Stimulated activated CD4-positive, alpha-beta T cell treated with anti-CD3 and anti-CD28 coated beads, Interleukin-15, amount 100 ng/mL, for 48 hours (primary cell): ENCODE measurements at places on chromosomes 3 and 15.

GRCh38 chr3:122520861-122521260 lies 6.1 kb upstream of the KPNA1 start:
- DNase-seq = no peak

- DNase-seq = no peak
Measured at GRCh38 chr3:41888368-41889076, 73.4 kb downstream of the ULK4 start.

- DNase-seq = no peak
Measured at GRCh38 chr3:171955598-171955997, 83.8 kb upstream of the FNDC3B start.

DNA sequence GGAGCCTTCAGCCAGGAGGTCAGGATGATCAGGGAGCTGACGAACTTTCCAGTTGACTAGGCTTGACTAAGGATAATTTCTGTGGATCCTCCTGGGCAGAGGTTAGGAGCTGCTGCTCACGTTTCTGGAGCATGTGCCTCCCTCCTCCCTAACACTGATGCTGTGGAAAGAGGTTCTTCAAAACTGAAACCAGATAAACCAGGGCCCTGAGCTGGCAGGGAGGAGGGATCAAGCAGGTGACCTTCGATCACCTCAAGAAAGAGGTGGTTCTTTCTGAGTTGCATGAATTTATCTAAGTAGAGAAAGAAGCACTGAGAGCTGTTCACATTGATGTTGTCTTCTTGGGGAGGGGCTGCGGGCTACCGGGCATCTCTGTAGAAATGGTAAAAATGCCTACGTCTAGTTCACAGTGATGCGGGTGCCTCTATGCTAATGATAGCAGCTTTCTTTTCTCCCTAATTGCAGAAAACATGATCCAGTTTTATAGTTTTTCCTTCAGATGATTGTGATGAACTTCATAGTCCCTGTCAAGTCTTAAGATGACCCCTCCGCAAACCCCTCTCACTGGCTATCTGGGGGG lies 332.7 kb upstream of the LRRFIP2 start:
- no peak for DNase-seq

GRCh38 chr3:50183755-50184154 lies 7.7 kb upstream of the GNAT1 start:
- no peak for DNase-seq

DNA sequence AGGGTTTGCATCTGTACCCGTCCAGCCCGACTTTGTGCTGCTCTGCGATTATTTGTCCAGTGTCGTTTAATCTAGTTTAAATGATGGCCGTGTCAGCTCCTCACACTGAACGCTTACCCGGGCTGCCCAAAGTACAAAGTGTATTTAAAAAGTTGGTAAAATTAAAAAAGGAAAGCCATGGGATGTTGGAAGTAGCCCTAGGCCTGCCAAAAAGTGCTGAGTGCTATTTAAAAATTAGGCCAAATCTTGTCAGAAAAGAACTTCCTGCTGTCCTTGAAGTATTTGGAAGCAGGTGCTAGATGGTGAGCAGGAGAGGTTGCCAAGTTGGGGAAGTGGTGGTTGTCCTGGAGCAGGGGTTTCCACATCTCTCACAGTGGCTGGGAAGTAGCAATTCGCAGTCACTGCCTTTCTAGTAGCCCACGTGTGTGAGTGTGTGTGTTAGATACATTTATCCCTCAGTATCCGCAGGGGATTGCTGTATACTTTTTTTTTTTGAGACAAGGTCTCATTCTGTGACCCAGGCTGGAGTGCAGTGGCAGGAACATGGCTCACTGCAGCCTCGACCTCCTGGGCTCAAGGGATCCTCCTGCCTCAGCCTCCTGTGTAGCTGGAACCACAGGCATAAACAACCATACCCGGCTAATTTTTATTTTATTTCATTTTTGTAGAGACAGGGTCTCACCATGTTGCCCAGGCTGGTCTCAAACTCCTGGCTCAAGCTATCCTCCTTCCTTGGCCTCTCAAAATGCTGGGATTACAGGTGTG lies 664 bp downstream of the PPCDC start:
- no peak for DNase-seq

- DNase-seq = no peak
Measured at GRCh38 chr3:148873977-148874376, 8.9 kb downstream of the CPA3 start.

DNA sequence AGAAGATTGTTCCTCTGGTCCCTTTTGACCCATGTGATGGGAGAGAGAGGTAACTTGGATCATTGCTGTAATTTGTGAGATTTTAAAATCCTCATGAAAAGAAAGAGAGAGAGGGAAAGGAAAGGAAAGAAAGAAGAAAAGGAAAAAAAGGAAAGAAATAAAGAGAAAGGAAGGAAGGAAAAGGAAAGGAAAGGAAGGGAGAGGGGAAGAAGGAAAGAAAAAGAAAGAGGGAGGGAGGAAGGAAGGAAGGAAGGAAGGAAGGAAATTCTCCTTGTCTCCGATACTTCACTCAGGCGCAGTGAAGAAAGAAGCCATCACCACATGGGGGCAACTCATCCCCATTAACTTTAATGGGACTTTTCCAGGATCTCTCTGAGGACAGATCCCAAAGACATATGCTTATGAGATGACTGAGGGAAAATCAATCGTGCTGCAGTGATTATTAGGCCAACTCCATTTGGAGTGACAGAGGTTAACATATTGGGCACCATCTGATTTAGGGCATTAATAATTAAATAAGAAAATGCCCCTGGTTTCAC lies 123.0 kb downstream of the MEGF11 start:
- no peak for DNase-seq

DNA sequence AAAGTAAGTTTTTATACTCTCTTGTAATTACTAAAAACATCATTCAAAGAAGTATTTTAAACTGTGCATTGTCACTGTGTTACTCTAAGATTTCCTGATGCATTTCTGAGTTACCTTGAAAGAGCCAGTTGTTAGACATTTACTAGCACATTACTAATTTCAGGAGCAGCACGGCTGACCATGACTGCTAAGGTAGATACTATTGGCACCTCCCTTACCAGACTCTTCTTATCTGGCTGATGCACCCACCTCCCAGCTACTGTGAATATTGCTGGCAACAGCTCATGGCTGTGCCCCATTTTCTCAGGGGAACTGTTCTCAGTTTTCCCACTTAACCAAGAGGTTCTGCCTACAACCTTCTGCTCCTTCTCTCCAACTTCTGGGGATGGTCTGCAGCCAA lies 29.4 kb downstream of the COL6A5 start:
- DNase-seq = no peak

DNA sequence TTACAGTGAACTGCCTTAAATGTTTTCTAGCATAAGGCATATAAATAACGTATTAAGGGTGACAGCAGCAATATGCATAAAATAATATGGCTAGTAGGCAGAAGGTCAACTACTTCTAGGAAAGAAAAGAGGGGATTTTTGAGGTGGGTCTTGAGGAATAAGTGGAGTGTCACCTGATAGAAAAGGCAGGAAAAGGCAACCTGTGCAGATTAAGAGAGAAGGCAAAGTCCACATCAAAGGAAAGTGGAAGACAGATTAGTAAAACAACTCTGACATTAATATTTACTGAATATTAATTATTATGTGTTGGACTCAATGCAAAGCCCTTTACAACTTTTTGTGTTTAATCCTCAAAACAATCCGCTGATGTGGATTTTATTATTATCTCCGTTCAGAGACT lies 2.8 kb downstream of the THOC7 start:
- DNase-seq = no peak

- DNase-seq = no peak
Measured at GRCh38 chr15:40150163-40150925, 10.5 kb upstream of the BUB1B start.

GRCh38 chr15:77521206-77521605 lies 100.5 kb downstream of the HMG20A start:
- DNase-seq = no peak

DNA sequence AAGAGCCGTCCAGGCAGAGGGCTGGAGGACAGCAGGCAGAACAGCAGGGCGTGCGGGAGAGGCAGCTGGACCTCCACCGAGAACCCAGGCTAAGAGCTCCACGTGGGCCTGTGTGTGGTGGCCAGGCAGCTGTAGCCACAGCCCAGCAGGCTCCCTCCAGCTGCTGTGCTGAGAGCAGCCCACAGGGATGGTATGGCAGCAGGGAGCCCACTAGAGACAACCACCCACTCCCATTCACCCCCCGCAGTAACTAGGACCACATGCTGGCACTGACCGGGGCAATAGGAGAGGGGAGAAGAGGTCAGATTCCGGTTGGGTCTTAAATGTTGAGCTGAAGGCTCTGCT lies 25.6 kb upstream of the MUSTN1 start:
- DNase-seq = no peak

DNA sequence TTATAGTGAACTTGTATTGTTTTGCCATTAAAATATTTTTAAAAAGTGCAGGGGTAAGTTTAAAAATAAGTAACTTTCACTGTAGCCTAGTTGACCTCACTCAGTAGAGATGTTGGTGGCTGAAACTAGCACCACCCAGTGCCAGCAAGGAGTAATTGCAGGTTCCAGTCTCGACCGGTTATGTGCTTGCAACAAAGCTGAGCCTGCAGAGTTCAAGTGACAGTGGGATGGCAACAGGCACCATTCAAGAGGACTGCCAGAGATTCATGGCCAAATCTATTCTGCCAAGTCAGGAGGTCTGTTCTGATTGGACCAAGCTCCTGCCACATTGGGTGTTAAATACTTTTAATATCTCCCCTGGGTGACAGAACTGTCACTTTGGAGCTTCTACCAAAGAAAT lies 2.7 kb downstream of the ADAMTS7 start:
- peak; percentile 28 for DNase-seq

GRCh38 chr3:58287354-58287753 lies 18.7 kb upstream of the RPP14 start:
- DNase-seq = no peak

- DNase-seq = no peak
Measured at GRCh38 chr15:49062900-49063299, 16.7 kb upstream of the SECISBP2L start.

DNA sequence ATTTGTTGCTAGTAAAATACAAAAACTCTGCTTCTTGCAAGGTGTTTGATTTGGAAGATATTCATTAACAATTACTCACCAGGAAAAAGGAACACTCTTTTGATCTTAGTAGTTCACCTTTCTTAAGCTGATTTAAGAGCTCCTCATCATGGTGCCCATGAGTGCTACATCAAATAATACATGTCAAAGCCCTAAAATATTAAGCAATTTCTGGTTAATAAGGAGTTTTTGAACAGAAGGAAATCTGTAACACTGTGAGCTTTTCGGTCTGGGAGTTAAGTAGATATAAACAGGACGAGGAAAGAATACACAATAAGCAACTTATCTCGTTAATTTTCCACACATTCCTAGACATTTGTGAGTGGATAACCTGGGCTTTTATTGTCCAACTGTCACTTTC lies 83.9 kb upstream of the DCBLD2 start:
- no peak for DNase-seq

DNA sequence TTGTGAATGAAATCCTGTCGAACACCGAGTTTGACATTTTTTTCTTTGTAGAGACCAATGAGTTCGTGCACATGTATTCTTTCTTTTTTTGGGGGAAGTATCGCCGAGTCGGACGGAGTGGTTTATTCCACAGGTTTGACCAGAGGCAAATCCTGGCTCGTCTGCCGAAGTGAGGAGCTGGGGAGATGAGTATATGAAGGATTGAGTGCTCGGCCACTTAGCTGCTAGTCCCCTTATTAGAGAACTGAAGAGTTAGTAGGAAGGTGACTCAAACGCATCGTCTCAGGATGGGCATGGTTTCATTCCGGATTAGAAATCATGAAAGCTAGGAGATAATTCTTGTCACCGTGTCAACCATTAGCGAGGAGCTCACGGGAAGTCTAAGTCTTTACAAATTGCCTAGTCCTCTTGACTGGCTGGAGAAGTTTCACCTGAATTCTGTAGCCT lies 154.7 kb upstream of the GOLIM4 start:
- no peak for DNase-seq

DNA sequence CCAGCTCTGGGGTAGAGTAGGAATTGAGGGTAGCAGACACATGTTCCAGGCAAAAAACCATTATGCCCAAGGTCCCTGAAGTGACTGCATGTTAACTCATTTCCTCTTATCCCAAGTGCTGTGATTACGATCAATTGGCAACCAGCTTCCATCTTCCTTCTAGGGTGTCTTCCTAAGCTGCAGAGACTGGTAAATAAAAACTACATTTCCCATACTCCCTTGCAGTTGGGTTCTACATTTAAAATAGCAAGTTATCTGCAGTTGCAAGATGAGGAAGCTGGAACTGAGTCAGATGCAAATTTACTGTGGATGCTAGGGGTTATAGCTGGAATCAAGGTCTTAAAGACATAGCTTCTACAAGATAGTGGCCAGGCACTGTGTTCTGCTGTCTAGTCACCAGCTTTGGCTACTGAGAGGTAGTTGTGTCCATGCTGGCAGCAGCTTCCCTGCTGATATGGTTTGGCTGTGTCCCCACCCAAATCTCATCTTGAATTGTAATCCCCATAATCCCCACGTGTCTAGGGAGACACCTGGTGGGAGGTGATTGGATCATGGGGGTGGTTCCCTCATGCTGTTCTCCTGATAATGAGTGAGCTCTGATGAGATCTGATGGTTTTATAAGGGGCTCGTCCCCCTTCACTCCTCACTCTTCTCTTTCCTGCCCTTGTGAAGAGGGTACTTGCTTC lies 51.3 kb upstream of the FBN1 start:
- DNase-seq = no peak

- DNase-seq = no peak
Measured at GRCh38 chr3:23203708-23204330, 692 bp downstream of the UBE2E2 start.

DNA sequence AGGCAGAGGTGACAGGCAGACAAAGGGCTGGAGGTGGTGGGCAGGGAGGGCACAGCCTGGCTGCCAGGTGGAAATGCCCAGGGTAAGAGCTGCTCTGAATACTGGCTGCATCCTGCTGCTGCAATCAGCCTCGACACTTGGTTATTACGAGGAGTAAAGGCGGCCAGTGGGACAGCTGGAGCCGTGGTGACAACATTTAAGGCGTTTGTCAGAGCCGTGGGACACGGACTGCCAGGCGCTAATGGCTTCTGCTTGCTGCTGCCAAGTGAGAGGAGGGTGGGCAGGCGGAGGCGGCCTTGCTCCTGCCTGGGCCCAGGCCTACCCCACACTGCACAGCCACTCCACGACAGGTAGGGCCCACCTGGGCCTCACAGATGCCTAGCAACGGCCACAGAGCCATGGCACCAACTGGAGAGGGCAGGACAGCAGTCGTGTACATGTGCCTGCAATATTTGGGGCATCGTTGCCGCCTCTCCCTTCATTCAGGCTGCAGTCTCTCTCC lies 49.2 kb upstream of the TMEM115 start:
- DNase-seq = no peak

DNA sequence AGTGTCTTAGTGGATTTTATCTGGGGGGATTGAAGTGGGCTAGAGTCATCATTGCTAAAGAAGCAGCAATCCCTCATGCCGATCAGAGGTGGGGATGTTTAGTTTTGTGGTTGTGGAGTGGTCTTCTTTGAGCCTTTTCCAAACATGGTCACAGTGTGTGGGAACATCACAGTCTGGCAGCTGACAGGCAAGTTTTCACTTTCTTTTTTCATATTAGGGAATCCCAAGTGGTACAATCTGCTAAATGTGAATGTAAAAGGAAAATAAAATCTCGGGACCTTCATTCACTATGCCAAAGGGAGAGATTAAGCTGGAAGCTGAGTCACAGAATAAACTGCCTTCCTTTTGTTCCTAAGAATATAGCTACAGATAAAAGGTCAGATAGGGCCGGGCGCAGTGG lies 10.4 kb upstream of the CX3CR1 start:
- no peak for DNase-seq

- no peak for DNase-seq
Measured at GRCh38 chr3:123432832-123433523, 15.9 kb downstream of the ADCY5 start.

GRCh38 chr15:41988896-41989572 lies 16.7 kb upstream of the EHD4 start:
- no peak for DNase-seq
